ENCODE measurements at places on chromosomes 6 and 20. TPM values are rescaled to one million over a fixed set of nuclear protein-coding genes. Genes with fewer than 3 reads are reported as not detected.

OXT gene
- not detected for total RNA-seq

TEAD3 gene
- 0.90 TPM for total RNA-seq

KHDC1 gene
- 7.1 TPM for total RNA-seq

FAXC gene
- not detected for total RNA-seq

PLA2G7 gene
- total RNA-seq, result 2.4 TPM

PRR18 gene
- 0.07 TPM for total RNA-seq

ENPP3 gene
- 1.3 TPM for total RNA-seq

NFS1 gene
- 36.4 TPM for total RNA-seq

HSPA1A gene
- 70.1 TPM for total RNA-seq

RGS17 gene
- not detected for total RNA-seq

SYNJ2 gene
- 16.7 TPM for total RNA-seq

CCN5 gene
- total RNA-seq, result not detected

MAP1LC3A gene
- 1.5 TPM for total RNA-seq

CENPB gene
- 69.9 TPM for total RNA-seq

KHDC1L gene
- total RNA-seq, result not detected

SH3BGRL2 gene
- total RNA-seq, result 0.64 TPM

MYLK2 gene
- total RNA-seq, result 0.13 TPM

FGD2 gene
- 1.2 TPM for total RNA-seq

C20orf204 gene
- total RNA-seq, result 2.4 TPM
